Right cardiac atrium (tissue), 5 donors: ENCODE measurements at places on chromosomes 11 and 22.

DNA sequence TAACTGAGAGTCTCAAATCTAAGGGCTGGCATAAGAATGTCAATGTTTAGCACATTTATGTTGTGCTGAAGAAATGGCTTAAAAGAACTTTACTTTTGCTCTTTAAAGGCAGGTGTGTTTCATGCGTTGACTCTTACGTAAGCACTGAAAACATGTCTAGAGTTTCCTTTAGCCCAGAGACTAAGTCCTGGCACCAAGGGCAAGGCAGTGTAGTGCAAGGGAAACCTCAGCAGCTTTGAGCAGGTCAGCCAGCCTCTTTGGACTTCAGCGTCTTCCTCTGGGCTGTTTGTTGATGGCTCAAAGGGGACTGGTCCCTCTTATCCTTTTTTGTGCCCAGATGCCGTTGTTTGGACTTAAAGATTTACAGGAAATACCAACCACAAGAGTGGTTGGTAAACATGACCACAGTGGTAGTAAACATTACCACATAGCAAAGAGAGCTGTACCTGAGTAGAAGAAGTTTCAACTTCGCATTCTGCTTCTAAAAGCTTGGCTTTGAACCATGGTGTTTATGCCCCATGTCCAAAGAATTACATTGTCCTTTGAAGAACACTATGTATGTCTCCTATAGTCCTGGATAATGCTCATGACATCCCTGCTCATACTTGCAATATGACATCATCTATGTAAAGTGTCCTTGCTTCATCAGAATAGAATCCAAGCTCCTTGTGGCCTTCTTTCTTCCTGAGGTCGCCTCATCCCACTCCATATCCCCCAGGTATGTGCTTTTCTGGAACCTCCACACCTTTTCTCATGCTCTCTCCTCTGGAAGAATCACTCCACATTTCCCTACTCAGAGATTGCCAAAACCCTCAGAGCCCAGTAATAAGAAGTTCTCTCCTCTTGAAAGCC lies 23.5 kb downstream of the TENM4 start:
- DNase-seq: no peak

DNA sequence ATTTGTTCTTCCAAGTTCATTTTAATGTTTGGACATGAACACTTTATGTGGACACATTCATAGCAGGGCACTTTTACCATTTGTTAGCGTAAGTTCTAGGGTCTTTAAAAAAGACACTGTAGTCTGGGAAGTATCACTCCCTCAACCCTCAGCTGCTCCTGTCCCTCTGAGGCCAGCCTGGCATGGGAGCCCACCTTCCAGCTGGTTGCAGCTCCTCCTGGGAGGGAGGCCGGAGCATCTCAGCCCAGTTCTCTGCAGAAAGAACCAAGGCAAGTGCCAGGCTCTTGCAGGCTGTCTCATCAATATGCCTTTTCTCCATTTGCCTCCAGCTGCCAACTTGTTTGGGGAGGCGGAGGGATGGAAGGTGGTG lies 150.6 kb downstream of the OPCML start:
- no peak for DNase-seq

- no peak for DNase-seq
Measured at GRCh38 chr22:24129263-24129651, 52.0 kb upstream of the SUSD2 start.

GRCh38 chr22:30813936-30814335 lies 119.3 kb downstream of the OSBP2 start:
- no peak for DNase-seq
